Tongue (tissue), 3 donors: ENCODE measurements at places on chromosomes 3 and 15. TPM values are rescaled to one million over a fixed set of nuclear protein-coding genes. Genes with fewer than 3 reads are reported as not detected.

SCN11A gene
- 2.3 TPM for total RNA-seq

CCDC54 gene
- total RNA-seq = not detected

ATP2B2 gene
- total RNA-seq = 5.7 TPM

KNG1 gene
- not detected for total RNA-seq

GRCh38 chr3:177382944-177383343 lies 185.7 kb upstream of the TBL1XR1 start:
- DNase-seq = no peak

DNA sequence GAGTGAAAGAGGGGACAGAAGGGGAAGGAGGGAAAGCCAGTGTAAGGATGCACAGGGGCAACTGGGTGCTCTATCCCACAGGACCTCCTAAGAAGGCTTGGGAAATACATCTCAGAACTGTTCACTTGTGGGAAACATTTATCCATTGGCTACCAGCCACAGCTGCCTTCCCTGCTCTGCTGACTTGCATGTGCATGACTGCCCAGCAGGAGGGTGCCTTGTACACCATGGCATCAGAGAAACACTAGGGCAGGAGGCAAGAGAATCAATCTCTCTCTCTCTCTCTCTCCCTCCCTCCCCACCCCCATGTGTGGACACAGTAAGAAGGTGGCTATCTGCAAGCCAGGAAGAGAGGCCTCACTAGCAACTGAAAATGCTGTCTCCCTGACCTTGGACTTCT lies 62.9 kb upstream of the ZBTB38 start:
- no peak for DNase-seq

DNA sequence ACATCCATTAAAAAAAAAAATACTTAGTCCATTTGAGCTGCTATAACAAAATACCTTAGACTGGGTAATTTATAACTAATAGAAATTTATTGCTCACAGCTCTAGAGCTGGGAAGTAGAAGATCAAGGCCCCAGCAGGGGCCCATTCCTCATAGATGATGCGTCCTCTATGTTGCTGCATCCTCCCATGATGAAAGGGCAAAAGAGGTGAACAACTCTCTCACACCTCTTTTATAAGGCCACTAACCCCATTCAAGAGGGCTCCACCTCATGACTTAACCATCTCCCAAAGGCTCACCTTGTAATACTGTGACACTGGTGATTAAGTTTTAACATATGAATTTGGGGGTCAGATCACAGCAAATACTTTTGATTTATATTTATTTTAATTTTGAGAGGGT lies 3.0 kb upstream of the TLNRD1 start:
- DNase-seq = no peak

DNA sequence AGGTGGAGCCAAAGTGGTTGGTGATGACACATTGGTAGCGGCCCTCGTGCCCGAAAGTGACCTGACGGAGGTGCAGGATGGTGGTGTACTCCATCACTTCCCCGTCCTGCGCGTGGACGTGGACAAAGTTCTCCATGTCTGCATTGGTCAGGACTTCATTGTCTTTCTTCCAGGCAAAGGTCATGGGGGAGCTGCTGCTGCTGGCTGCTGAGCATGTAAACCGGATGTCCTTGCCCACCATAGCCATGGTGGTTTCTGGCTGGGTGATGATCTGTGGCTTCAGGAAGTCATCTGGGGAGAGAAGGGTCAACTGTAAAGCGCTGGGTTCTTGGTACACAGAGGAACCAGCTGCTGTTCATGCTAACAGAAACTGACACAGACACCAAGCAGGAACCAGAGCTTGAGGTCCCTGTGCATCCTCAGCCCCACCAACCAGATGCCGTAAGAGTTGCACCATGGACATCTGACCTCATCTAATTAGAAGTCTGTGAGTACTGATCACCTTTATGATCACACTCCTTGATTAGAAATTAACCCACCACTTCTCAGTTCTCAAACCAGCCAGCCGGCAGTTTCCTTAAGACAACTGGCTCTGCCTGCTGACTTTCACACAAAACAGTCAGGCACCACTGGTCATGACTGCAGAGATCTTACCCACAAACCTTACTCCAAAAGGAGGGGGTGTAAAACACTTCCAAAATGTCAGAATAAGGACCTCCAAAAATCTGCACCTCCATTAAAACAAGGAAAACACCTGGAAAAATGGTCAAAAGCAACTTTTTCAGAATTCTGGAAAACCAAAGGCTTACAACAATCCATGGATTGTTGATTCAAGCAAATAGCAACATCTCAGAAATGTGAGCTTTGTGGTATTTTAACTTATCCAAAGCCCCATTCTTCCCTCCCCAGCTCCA lies 114.6 kb downstream of the LRIG1 start:
- DNase-seq = no peak

DNA sequence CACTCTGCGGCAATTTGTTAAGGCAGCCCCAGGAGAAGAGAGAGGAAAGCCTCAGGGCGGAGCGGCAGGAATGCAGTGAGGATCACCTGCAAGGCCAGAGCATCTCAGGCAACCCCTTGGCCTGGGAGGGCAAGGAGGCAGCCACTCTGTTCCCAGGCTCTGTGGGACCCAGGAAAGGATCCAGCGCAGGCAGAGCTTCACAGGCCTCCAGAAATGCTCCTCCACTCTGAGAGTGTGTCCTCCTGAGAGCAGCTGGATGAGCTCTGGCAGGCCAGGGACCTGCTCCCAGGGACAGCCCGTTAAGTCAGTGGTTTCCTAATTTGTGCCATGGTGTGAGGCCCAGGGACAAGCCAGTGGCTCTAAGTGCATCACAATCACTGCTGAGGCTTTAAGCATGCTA lies 35.2 kb downstream of the RAB6B start:
- DNase-seq = no peak

DNA sequence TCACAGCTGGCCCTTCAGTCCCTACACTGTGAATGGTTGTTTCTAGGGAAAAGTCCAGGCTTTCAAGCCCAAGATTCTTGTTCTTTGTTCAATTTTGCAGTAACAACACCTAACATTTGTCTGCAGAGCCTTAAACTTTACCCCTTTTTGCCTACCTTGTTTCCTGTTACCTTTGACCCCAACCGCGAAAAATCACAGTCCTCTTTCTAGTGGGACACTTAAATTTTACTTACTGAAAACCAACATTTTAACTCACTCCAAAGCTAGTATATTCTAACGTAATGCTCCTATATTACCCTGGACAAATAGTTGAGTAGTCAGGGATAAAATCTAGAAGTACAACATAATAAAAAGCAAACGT lies 649 bp upstream of the PIK3CB start:
- no peak for DNase-seq

DNA sequence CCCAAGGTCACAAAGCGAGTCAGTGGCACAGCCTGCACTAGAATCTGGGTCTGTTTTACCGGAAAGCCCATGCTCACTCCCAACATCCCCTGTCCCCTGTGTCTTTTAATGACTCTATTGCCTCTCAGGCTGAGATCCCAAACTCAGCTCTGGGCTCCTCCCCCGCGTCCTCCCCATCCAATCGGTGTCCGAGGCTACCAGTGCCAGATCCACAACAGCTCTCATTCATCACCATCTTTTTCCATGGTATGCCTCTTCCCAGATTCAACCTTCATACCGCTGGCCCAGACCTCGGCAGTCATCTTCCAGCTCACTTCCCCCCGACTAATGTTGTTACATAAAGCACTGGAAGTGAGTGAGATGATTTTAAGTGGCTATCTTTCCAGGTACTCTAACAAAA lies 16.1 kb upstream of the KY start:
- DNase-seq = no peak

DNA sequence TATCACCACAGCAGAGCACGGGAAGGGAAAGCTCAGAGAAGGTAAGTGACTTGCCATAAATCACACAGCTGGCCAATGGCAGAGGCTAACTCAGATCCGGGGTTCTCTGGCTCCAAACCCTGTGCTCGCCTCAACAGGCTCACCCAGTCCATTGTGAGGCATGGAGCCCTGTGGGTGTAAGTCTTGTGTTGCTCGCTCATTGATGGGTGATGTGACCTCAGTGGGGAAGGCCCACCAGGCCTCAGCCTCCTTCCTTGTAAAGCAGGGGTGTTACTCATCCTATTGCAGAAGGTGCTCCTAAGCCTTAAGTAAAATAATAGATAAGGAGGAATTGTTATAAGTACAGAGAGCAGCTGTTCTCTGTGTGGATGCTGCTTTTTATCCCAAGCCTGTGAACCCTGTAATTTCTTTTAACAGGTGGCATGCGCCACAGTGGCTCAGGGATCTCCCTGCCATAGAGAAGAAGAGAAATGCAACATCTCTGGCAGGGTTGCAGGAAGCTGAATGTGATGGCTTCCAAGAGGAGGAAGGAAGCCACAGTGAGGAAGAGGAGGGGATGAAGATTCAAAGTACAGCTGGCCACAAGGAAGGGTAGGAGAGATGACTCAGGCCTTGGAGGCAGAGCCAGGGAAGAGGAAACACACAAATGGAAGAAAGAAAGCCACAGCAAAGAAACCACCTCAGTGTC lies 30.9 kb upstream of the SPSB4 start:
- no peak for DNase-seq

DNA sequence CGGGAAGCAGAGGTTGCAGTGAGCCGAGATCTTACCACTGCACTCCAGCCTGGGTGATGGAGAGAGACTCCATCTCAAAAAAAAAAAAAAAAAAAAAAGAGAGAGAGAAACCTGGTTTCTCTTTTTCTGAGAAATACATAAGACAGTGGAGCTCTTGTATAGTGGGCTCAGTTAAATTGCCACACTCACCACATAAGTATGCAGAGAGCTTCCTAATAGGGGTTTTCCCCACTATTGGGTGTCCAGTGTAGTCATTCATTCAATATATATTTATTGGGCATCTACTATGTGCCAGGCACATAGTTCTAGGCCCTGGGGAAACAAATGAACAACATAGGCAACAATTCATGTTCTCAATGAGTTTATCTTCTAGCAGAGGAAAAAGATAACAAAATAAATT lies 48.9 kb upstream of the FMN1 start:
- DNase-seq = no peak

GRCh38 chr15:39142500-39142899 lies 438.4 kb upstream of the THBS1 start:
- DNase-seq = no peak

DNA sequence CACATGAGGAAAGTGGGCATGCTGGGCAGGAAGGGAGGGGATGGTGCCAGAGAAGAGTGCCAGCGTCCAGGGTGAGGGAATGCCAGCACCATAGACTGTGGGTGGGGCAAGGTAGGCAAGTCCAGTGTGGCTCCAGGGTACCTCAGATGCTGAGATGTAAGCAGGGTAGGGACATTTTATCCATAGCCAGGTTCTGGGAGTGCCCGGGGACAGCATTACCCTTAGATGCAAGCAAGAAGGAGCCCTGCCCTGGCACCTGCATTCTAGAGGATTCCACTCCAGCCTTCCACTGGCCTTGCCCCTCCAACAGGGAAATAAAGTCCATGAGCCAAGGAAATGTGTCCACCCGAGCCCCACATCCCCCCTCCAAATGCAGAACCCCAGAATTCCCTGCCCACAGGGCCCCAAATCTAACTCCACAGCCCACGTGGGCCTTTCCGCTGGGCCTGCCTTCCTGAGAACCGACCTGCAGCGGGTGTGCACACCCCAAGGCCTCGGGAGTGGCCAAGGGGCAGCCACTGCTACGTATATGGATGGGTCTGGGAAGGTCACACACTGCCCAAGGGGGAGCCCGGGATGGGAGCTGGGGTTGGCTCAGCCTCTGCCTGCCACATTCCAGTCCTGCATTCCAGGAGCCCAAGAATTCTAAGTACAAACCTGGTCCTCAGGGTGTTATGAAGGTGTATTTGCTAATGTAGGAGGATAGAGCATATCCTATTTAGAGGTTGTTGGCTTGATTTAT lies 20.3 kb upstream of the CYP11A1 start:
- DNase-seq = no peak

DNA sequence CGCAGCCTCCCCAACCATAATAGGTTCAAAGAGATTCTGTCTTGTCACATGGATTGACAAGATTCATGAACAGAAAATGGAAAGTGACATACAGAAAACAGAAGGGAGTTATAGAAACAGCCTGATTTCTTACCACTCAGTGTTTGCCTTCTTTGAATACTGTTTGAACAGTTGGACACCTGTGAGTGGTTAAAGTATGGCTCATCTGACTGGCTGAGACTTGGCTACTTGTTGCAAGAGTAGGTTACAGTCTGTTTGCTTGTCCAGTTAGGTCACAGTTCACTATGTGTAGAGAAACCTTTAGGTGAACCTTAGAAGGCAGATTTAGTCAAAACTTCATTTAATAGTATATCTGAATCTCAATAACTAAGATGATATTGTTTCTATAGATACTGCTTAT lies 1003.9 kb upstream of the EPHA6 start:
- DNase-seq = no peak
